Glomerular endothelial cell (primary cell): ENCODE measurements at places on chromosomes 2 and 18.

- no peak for DNase-seq
Observed at GRCh38 chr2:58073751-58074150, 27.1 kb downstream of the VRK2 start.

- no peak for DNase-seq
Observed at GRCh38 chr18:51739044-51739666, 541.7 kb upstream of the MEX3C start.

DNA sequence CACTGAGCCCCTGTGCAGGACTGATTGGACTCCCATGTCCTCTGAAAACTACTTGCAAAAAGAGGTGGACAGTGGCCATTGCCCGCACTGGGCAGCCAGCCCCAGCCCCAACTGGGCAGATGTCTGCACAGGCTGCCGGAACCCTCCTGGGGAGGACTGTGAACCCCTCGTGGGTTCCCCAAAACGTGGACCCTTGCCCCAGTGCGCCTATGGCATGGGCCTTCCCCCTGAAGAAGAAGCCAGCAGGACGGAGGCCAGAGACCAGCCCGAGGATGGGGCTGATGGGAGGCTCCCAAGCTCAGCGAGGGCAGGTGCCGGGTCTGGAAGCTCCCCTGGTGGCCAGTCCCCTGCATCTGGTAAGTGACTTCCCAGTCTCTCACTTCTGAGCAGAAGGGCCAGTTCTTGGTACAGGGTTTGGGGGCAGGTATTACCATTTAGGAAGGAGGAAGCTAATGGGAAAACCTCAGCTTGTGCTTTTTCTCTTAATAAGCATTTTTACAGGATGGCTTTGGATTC is 44.1 kb downstream of the TNFRSF11A start:
- no peak for DNase-seq

- no peak for DNase-seq
Observed at GRCh38 chr2:168749297-168749696, 53.1 kb upstream of the NOSTRIN start.

DNA sequence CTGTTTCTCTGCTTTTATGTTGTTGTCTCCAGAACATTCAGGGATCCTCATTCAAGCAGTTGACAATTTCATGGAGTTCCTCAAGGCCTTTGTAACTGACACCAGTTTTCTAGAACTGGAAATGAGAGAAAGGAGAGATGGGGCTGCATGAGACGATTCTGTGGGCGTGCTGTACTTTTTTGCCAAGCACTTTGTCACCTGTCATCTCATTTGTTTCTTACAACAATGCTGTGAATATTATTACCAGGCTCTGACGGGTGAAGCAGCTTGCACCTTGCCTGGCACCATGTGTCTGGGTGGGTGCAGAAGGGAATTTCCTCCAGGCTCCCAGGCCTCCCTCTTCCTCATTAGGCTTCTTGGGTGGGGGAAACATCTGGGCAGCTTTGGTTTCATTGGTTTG is 22.2 kb upstream of the ATOH8 start:
- no peak for DNase-seq

GRCh38 chr18:46497129-46497528 is 159.9 kb downstream of the LOXHD1 start:
- no peak for DNase-seq

- DNase-seq: no peak
Observed at GRCh38 chr2:83915381-83915780, 543.7 kb downstream of the SUCLG1 start.

DNA sequence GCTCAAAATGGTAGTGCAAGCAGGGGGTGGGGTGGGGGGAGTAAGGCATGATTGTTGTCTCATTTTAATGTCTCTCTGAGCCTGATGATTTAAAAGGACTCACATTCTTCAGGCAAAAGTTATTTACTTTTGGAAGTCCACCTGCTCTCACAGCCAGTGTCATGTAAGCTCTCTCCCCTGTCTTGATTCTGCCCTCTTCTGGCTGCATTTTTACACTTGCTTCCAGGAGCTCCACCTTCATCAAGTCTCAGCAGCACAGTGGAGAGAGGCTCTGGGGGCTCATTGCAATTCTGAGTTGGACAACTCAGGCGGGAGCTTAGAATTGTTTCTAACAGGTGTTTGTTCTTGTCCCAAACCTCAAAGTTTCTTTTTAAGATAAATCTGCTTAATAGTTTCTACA is 39.2 kb downstream of the GNAL start:
- no peak for DNase-seq

DNA sequence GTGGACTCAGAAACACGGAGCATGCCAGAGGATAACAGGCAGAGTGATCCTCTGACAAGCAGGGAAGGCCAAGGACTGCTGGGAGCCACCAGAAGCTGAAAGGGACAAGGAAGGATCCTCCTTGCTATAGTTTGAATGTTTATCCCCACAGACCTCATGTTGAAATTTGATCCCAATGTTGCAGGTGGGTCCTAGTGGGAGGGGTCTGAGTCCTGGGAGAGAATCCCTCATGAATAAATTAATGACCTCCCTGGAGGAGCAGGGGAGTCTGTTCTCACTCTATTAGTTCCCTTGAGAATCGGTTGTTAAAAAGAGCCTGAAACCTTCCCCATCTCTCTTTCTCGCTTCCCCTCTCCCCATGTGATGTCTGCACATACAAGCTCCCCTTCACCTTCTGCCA is 124.4 kb downstream of the FBXO15 start:
- no peak for DNase-seq

DNA sequence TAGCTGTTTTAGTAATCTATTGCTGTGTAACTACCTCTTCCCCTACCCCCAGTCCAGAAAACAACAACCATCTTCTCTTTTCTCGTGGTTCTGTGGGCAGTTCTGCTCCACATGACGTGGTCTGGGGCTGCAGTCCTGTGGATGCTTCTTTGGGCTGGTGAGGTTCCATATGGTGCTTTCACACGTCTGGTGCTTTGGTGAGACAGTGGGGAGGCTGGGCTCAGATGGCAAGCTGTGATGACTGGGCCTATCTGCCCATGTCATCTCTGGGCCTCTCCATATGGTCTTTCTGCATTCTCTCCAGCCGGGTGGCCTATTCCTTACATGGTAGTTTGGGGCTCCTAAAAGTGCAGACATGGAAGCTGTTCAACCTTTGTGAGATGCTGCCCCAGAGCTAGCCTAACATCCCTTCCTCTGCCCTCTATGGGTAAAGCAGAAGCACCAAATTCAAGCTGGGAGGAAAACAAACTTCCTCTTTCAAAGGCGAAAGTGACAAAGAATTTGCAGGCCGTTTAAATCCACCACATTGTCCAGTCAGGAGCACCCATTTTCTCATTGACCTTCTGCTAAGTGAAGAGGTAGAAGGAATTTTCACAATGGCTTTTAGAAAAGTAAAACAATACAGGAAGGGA is 68.3 kb upstream of the IL1R1 start:
- no peak for DNase-seq

GRCh38 chr2:15432642-15433256 is 128.4 kb downstream of the NBAS start:
- no peak for DNase-seq

- no peak for DNase-seq
Observed at GRCh38 chr2:196985511-196986183, 59.1 kb upstream of the PGAP1 start.

- no peak for DNase-seq
Observed at GRCh38 chr2:8623576-8623957, 58.3 kb upstream of the ID2 start.

DNA sequence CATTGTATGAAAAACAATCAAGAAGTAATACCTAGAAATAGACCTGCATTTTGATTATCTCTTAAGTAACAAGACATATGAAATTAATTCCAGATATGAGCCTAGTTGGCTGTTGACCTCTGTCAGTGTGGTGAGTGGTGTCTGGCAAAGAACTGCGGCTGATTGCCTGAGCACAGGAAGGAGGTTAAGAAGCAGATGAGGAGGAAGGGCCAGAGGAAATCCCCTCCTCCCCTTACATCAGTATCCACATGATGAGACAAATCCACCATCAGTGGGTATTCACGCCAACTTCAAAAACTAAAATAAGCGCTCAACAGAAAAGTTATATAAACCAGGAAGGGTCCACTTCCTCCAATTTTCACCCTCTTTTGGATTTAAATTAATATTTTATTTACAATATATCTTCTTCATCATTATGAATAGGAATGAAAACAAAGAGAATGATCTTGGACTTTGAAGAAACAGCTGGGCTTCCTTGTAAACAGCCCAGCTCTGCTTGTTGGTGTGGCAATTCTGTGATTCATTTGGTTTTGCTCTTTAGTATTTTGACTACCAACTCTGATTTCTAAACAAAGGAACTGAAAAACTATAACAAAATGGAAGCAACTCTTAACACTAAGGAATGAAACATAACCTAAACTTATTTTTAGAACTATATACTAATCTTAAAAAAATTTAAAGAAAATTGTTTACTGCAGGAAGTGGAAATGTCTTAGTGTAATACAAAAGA is 27.3 kb downstream of the RFTN2 start:
- DNase-seq: no peak

DNA sequence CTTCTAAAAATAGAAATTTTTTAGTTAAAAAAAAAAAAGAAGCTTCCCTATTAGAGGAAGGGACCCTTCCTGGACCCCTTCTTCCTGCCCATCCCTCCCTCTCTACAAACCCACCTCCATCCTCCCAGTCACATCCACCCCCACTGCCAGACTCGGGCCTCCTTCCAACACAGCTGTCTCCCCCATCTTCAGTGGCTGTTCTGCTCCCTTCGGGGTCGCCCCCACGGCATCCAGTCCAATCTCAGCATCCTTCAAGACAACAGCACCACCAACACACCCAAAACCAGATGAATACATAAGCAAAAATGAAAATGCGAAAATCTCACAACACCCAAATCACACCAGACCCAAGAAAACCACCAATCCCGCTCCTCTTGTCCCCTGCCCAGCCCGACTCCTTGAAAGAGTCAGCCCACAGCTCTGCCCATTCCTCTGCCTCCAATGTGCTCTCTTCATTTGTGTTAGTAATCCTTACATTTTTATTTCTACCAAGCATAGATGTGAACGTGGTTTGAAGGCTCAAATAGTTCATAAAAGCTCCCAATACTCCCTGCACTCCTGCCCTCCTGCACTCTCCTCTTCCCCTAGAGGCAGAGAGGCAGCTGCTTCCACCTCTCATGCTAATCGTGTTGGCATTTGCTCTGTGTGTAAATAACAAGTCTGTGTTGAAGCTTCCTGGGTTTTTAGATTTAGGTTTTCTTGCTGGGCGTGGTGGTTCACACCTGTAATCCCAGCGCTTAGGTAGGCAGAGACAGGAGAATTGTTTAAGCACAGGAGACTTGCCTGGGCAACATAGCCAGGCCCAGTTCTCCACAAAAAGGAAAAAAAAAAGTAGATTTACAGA is 37.0 kb downstream of the MAL start:
- no peak for DNase-seq

DNA sequence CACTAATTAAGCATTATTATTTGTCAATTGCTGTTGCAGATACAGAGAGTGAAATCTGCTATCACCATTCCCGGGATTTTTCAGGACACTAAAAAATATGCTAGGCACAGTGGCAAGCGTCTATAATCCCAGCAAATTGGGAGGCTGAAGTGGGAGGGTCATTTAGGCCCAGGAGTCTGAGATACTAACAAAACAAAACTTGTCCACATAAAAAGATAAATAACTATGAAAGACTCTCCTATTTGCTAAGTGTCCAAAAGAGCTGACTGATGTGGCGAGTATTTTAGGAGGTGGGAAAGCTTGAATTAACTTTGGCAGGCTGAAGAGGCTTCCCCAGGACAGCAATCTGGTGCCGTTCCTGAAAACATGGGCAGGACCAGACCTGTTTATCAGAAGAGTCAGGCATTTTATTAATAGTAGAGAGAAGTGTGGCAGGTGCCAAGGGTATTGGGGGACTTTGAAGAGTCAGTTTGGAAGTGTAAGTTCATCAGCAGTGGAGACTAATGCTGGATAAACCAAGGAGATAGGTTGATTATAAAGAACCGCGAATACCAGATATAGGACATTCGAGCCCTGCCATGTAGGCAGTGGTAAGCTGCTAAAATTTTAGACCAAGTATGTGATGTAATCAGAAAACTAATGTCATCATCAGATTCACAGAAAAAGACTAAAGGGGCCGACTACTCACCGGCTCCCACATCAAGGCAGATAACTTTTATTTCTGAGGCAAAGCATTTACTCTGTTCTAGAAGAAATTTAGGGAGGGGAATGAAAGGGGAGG is 201.8 kb downstream of the EPHA4 start:
- DNase-seq: no peak

DNA sequence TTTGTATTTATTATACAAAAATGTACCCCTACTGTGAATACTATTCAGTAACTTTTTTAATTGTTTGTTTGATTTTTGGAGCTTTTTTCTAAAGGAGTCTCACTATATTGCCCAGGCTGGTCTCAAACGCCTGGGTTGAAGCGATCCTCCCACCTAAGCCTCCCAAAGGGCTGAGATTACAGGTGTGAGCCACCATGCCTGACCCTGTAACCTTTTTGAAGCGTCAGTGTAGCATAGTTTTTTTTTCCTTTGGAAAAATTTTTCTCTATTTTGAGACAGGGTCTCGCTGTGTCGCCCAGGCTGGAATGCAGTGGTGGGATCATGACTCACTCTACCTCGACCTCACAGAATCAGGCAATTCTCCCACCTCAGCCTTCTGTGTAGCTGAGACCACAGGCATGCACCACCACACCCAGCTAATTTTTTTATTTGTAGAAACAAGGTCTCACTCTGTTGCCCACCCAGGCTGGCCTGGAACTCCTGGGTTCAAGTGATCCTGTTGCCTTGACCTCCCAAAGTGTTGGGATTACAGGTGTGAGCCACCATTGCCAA is 2.0 kb downstream of the GMCL1 start:
- no peak for DNase-seq

DNA sequence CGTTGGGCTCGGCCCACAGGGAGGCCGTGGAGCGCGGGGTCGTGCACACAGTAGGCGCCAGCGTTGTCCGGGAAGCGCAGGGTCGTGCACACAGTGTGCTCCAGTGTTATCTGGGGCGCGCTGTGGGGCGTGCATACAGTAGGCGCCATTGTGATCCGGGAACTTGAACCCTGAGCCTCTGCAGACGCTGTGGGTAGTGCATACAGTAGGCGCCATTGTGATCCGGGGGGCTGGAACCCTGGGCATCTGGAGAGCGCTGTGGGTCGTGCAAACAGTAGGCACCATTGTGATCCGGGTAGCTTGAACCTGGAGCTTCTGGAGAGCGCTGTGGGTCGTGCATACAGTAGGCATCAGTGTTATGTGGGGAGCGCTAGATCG is 793 bp downstream of the ZNF236 start:
- DNase-seq: no peak

DNA sequence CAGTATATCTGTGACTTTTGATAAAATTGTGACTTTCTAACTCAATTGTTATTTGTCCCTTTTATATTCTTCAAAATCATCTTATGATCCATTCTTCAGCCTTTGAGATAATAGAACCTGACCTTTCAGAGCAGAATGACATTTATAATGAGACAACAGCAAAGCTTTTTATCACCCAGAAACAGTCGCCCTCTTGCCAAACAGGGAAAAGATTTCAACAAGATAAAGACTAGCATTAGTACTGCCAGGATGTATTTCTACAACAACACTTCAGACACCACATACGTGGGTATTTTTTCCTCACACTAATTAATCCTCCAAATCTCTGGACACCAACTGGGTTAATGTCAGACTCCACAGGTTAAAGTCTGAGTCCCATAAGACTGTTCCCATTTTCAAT is 249.0 kb downstream of the ZNF804A start:
- no peak for DNase-seq

- DNase-seq: no peak
Observed at GRCh38 chr18:35123811-35124210, 82.6 kb downstream of the MAPRE2 start.
